ENCODE measurements at places on chromosomes 2 and 18. TPM values are rescaled to one million over a fixed set of nuclear protein-coding genes. Genes with fewer than 3 reads are reported as not detected.

- DNase-seq: no peak
These were observed 44.5 kb upstream of the COPS8 start for GRCh38 chr2:237041231-237041630.

- no peak for DNase-seq
These were observed 16.2 kb upstream of the CLASP1 start for GRCh38 chr2:121665504-121665903.

Gene MERTK
- 33.5 TPM for total RNA-seq

Gene RESP18
- total RNA-seq: not detected

Gene MREG
- 13.8 TPM for total RNA-seq

DNA sequence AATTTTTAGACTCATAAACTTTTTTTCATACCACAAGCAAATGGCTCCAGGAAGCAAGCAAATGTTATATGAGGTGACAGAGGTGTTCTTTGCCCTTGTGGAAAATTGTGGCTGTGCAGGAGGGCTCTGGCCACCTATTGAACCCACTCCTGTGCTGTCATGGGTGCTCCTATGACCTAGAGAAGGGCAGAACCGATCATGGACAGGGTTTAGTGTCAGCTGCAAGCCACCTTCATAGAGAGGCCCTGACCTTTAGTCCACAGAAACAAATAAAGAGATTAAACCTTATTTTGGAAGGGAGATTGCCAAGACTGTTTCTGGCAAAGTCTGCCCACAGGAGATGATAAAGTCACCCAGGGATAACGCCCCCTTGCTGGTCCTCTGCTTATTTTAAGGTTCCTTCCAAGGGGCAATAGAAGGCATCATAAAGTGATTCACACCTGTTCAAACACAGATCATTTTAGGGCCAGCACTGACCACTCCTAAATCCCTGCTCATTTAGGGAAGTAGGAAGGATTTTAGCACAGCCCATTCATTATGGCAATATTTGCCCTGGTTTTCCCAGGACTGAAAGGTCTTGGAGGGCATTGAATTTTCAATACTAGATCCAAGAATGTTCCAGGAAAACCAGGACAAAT lies 26.1 kb upstream of the STAT4 start:
- no peak for DNase-seq

- no peak for DNase-seq
These were observed 71.3 kb upstream of the SPRED2 start for GRCh38 chr2:65503746-65504145.

DNA sequence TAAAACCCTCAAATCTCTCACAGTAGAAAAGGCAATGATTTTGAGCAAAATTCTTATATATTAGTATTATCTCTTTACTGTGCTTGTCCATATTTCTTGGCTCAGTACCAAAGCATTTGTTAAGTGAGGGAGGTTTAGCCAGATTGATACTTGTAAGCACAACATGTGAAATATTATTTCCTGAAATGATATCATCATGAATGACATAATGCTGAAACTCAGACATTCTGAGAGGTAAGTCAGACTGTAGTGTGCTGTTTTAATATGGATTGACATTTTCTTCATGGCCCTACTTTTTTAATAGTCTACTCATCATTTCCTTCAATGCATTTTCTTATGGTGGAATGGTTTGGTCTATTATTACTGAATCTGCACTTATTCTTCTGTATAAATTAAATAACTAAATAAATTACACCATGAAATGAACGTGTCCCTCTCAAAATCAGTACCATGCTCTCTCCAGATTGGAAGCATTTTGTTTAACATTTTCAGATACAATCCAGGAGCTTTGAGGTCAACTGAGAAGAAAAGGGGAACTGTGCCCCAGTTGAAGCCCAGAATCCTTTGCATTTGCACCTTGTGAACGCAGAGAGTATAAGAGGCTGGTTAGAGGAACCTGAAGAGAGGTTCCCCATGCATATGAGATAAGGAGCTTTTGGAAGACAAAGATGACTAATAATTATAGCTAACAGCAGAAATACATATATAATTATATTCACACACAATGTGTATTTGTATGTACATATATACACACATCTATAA lies 50.1 kb upstream of the CRACDL start:
- no peak for DNase-seq

DNA sequence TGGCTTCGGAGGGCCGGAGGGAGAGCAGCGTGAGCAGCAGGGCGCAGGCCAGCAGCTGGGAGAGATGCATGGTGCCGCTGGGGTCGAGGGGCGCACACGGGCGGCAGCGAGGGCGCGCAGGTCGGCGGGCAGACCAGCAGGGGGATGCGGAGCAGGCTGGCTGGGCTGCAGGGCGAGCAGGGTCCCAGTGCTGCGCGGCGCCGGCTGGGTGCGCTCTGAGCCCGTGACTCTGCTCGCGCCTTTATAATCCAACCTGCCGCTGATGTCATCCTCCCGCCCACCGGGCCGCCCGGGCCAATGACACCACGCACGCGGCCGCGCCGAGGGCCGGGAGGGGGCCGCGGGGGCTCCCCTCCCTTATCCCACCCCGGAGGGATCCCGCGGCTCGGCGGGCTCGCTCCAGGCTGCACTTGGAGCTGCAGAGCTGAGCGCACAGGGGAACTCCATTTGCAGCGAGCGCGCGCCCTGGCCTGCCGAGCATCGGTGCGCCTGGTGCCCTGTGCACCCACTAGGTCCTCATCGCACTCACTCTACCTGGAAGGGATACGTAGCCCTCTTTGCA lies at the start of gene NPPC:
Gene NPPC, minus strand, starts transcription at position 217 of the 562 bp plus-strand sequence. Its CDS starts 147 bp downstream, at position 70.
- no peak for DNase-seq

DNA sequence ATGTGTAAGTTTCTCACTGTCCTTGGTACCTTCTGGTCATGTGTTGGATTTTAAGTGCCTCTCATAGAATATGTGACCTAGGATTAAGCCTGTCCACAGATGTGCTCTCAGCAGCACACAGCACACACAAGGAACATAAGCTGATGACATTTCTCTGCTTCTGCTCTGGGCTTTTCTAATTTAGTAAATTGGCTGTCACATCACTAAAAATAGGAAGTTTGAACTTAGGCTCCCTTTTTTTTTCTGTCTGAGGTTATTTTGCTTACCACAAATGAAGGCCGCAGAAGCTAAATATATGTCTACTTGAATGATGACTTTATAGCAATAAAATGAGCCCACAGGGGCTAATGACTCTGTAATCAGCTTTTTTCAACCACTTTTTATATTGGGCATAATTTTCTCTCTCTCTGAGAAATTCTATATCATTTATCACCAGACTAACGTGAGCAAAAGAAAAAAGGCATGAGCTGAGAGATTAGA lies 150.2 kb upstream of the KLHL14 start:
- no peak for DNase-seq

Gene SOCS6
- 19.9 TPM for total RNA-seq

- no peak for DNase-seq
These were observed 410.9 kb upstream of the CYRIA start for GRCh38 chr2:17076533-17076932.

DNA sequence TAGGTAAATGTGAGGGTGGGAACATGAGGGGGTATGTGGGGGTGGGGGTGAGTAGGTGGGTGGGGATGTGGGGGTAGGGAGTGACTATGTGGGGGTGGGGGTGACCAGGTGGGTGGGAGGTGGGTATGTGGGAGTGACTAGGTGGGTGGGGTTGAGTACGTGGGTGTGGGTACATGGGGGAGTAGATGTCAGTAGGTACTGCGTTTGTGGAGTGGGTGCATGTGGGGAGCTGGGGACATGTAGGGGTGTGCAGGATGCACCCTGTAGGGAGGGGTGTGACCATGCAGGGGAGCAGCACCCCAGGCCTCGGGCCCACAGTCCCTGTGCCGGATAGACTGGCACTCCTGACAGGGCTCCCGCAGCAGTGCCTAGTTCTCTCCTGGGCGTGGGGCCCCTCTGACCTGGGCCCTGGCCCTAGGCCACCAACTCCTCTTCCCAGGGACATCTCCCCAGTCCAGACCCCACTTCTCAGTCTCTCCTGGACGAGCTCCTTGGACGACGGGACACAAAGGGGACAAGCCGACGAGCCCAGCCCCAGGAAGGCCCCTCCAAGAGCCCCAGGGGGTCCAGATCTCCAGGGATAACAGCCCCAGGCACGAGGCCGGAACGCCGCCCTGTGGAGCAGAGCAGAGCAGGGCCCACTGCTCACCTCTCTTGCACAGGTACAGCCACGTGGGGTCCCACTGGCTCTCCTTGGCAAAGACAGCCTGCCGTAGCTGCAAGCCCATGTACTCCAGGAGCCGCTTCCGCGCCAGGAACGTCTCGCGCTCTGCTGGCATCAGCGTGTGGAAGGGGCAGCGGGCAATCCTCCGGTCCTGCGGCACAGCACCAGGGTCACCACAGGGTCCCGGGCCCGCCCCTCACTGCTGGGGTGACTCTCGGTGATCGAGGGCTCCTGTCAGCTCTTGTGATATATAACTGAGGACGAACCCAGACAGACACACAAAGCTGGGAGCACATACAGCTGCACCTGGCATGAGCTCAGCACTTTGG lies 58.2 kb downstream of the ANKMY1 start:
- no peak for DNase-seq

GRCh38 chr2:113088213-113088992 lies 20.6 kb downstream of the IL1F10 start:
- no peak for DNase-seq

- peak; percentile 56 for DNase-seq
These were observed 22.9 kb downstream of the ZNF532 start for GRCh38 chr18:58887613-58887963.

DNA sequence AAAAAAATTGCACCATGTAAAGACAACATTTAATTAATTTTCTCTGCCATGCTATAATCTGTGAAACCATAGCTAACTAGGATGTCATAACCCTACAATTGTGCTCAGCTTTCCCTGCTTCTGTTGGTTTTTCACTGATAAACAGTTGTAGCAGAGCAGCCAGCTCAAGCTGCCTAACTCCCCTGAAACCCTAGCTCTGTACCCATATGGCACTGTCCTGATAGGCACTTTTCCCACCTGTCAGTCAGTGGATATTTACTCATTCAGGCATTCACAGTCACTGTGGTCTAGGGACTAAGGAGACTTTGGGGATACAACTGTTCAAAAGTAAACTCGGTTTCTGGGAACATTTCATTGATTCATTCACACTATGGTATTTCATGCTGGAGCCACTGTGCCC lies 407.0 kb downstream of the DSEL start:
- no peak for DNase-seq

DNA sequence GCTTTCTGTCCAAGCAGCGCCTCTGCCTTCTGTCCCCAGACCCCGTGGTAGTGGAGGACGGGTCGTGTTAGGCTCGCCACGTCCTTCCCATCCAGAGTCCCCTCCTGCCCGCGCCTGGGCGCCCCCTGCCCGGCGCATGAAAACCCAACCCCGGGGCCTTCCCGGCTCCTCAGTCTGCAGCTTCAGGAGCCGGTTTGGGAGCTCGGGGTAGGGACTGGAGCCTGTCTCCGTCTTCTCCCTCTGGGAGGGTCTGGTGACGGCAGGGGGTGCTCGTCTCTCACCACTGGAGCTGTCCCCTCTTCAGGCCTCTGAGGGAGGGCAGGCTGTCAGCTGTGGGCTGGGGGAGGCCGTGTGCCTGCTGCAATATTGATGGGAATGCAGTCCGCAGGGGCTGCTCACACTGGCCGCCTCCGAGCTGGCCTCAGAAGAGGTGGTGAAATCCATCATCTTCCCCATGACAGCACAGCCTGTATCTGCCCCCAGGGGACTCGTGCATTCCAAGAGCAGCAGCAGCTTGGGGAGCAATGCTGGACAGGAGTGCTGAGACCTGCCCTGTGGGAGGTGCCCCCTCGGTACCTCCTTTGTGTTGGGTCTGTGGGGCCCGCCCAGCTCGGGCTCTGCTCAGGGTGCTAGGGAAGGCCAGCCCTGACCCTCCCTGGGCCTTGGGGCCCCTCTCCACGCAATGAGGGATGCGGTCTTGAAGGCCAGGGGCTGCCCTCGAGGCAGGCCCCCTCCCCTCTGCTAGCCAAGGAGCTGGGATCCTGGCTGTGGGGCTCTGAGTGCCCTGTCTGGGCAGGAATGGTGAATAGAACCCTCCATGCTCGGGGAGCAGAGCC lies 17.8 kb upstream of the KLHL30 start:
- DNase-seq: no peak

Gene LAMA1
- total RNA-seq: 2.7 TPM

Measured in ureter (tissue), 1 donor.